CD4-positive, alpha-beta T cell treated with Interleukin-6 at 100 ng/mL for 8 hours (primary cell): ENCODE measurements at places on chromosomes 16 and 17.

DNA sequence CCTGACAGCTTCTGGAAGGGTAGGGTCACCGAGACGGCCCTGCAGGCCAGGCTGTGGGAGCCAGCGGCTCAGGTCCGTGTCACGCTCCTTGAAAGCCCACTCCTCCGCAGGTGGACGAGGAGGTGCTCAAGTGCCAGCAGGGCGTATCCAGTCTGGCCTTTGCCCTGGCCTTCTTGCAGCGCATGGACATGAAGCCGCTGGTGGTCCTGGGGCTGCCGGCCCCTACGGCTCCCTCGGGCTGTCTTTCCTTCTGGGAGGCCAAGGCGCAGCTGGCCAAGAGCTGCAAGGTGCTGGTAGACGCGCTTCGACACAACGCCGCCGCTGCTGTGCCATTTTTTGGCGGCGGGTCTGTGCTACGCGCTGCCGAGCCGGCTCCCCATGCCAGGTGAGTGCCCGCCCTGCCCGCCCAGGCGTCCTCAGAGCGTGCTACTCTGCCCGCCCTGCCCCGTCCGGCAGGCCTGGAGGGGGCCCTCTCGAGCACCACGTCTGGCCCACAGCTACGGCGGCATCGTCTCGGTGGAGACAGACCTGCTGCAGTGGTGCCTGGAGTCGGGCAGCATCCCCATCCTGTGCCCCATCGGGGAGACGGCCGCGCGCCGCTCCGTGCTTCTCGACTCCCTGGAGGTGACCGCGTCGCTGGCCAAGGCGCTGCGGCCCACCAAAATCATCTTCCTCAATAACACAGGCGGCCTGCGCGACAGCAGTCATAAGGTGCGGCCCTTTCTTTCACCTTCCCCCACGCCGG, 1.3 kb downstream of the NAGS start:
- peak; percentile 31 for DNase-seq

DNA sequence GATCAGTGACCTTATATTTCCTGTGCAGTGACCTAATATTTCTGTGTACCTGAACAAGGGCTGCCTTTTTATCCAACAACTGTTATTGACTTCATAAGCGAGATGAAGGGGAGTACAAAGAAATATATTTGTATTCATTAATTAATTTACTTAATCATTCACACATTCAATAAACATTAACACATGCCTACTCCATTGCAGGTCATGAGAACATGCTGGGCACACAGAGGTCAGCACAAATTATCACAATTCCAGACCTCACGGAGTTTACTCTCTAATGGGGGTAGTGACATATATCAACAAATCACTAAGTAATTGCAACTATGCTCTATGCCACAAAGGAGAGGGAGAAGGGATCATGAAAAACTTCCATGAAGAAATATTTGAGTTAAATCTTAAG, 614.6 kb downstream of the TOX3 start:
- DNase-seq: no peak

DNA sequence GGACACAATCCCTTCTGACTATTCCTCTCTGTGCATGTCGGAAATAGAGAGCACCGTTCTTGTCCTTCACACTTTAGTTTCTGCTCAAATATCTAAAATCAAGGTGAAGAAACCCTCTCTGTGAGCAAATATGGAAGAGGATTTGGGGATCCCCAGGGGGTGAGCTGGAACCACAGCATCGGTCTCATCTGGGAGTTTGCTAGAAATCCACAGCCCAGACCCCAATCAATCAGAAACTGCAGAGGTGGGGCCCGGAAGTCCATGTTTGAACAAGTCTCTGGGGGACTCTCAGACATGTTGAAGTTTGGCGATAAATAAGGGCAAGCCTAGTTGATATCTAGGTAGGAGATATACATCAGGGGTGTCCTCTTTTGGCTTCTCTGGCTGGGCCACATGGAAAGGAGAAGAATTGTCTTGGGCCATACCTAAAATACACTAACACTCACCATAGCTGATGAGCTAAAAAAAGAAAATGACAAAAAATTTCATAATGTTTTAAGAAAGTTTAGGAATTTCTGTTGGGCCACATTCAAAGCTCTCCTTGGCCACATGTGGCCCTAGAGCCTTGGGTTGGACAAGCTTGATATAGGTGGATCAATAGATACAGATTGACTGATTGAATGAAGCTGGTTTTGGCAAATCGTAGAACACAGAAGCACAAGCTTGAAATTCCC, 168.0 kb upstream of the FOXF1 start:
- DNase-seq: no peak

DNA sequence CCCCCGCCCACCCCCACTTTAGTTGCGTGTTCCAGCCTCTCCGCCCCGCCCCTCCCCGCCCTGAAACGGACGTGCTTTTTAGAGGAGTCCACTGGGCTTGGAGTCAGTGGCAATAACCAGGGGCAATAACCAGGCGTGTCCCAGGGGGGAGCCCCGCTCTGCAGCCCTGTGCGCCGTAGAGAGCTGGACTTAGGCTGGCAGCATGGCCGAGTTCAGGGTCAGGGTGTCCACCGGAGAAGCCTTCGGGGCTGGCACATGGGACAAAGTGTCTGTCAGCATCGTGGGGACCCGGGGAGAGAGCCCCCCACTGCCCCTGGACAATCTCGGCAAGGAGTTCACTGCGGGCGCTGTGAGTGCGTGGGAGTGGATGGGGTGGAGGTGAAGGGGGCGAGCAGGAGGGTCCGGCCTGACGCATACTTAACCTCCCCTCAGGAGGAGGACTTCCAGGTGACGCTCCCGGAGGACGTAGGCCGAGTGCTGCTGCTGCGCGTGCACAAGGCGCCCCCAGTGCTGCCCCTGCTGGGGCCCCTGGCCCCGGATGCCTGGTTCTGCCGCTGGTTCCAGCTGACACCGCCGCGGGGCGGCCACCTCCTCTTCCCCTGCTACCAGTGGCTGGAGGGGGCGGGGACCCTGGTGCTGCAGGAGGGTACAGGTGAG, at the start of gene ALOX15B:
TSS of gene ALOX15B (plus strand) at position 106 of the 657 bp plus-strand sequence. CDS start at position 203, 97 bp downstream.
- DNase-seq: no peak

- DNase-seq: no peak
These were observed 4.0 kb downstream of the MAP2K6 start for GRCh38 chr17:69418535-69418934.

- no peak for DNase-seq
These were observed 225.7 kb downstream of the UTP18 start for GRCh38 chr17:51486091-51486490.

GRCh38 chr17:1714427-1714979, 4.3 kb upstream of the TLCD2 start:
- no peak for DNase-seq

DNA sequence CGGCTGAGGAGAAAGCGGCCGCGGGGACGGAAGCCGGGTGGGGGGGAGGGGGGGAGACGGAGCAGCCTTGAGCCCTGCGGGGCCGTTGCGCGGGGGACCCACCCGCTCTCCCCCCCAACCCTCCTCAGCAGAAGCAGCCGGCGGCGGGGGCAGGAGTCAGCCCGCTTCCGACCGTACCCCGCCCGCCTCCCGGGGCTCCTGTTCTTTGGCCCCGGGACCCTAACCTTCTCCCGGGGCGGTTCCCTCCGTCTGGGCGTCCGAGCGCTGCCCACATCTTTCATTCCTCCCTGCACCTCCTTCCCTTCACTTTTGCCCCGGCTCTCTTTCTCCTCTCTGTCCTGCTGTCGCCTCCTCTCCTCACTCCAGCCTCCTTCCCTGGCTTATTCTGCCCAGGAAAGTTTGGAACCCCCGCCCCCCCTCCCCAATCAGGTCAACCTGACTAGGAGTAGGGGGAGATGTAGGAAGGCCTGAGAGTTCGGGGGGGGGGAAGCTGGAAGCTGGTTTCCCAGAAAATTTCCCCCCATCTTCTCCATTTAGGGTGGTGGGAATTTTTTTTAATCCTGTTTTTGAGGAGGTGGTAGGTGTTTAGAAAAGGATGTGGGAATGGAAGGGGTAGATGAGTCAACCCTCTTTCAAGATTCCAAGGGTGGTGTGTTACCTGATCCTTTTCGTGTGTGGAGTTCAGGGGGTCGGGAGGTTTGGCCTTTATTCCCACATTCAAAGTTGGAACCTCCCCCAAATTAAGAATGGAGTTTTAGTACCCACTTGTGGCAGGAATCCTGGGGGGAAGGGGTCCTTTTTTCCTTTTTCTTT, 427 bp upstream of the NLK start:
- no peak for DNase-seq

DNA sequence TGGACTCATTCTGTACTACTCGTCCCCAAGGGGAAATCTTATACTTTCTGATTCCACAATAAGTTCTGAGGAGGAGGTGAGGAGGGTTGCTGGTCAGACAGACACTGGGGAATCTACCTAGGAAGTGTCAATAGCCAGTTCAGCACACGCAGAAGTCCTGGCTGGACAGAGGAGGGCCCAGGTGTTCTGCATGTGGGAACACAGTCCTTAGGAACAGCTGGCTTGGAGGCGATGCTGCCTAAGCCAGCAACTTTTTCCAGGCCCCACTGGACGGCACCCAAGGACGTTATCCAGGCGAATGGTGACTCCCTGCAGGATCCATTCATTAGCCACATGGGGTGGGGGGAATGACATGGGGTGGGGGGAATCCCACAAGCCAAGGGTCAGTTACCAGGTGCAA, 29.9 kb upstream of the WFIKKN2 start:
- DNase-seq: no peak

- DNase-seq: no peak
These were observed 2.5 kb downstream of the KRTAP9-6 start for GRCh38 chr17:41267711-41268110.

- peak; percentile 33 for DNase-seq
These were observed 10.0 kb downstream of the ZNF668 start for GRCh38 chr16:31063843-31064611.

- DNase-seq: no peak
These were observed 19.0 kb downstream of the BANP start for GRCh38 chr16:87970186-87970585.

DNA sequence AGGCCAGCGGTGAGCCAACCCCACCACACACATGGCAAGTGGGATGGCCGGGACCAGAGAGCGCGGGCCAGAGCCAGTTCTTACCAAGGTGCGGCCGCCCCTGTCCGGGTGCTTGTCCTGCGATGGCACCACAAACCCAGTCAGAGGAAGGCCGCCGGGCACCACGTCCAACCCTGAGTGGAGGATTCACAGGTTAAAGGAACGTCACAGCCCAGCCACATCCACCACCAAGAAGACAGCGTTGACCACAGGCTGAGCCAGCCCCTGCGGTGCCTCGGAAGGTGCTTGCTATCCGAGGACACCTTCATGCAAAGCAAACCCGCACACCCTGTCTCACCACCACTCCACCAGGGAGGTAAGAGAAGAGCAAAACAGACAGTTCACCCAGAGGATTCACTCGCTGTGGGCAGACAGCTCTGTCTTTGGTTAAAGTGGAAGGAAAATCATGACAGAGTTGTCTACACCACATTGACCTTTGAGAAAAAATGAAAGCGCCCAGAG, 15.8 kb downstream of the SLX4 start:
- DNase-seq: no peak
